ENCODE measurements at places on chromosomes 6 and 20.

DNA sequence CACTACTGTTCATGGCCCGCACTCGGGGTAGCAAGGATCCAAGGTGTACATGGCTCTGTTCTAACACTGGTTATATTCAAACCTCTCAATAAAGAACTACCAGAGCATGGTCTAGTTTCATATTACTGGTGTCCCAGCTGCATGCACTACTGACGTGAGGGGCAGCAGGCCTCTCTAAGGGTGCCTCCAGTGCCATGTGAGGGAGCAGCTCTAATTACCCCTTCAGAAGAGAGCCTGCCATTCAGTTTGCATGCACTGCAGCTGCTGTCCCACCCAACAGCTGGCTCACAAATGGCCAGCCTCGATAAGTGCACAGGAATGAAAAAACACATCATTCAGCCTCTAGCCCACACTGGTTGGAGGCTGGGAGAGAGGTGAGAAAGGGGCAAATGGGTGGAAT, 85.2 kb downstream of the SMLR1 start:
- DNase-seq = no peak

- no peak for DNase-seq
Measured at GRCh38 chr6:23647045-23647444, 479.0 kb upstream of the NRSN1 start.

- no peak for DNase-seq
Measured at GRCh38 chr20:46010491-46011391, 2.0 kb downstream of the MMP9 start.

GRCh38 chr20:8662433-8662954, 406.4 kb upstream of the PLCB4 start:
- DNase-seq = no peak

DNA sequence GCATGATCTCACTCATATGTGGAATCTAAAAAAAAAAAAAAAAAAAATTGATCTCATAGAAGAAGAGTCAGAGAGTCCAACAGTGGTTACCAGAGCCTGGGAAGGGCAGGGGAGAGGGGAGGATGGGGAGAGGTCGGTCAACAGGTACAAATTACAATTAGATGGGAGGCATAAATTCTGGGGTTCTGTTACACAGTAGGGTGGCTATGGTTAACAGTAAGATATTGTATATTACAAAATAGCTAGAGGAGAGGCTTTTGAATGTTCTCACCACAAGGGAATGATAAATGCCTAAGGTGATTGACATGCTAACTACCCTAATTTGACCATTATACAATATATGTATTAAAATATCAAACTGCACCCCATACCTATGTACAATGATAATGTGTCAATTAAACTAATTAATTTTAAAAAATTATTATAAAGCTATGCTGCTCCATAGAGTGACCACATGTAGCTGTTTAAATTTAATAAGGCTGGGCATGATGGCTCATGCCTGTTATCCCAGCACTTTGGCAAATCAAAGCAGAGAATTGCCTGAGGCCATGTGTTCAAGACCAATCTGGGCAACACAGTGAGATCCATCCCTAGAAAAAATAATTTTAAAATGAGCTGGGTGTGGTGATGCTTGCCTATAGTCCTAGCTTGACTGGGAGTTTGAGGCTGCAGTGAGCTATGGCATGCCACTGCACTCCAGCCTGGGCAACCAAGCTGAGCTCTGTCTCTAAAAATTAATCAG, 70.9 kb downstream of the SNX5 start:
- DNase-seq = no peak

DNA sequence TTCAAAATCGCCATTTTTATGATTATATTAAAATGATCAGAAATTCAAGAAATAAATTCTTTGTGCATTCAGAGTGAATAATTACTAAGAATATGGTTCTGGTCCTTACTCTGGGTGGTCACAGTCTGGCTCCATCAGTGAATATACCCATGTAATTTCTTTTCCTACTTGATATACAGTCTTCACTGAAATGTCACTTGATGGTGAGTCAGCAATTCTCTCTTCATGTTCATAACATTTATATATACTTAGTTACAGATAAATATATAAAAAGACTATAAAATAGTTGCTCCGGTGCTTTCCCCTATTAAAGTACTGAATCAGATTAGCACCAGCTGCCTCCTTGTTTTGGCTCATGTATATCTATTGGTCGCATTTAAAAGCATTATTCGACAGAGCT, 56.4 kb upstream of the MTRF1L start:
- DNase-seq = no peak

DNA sequence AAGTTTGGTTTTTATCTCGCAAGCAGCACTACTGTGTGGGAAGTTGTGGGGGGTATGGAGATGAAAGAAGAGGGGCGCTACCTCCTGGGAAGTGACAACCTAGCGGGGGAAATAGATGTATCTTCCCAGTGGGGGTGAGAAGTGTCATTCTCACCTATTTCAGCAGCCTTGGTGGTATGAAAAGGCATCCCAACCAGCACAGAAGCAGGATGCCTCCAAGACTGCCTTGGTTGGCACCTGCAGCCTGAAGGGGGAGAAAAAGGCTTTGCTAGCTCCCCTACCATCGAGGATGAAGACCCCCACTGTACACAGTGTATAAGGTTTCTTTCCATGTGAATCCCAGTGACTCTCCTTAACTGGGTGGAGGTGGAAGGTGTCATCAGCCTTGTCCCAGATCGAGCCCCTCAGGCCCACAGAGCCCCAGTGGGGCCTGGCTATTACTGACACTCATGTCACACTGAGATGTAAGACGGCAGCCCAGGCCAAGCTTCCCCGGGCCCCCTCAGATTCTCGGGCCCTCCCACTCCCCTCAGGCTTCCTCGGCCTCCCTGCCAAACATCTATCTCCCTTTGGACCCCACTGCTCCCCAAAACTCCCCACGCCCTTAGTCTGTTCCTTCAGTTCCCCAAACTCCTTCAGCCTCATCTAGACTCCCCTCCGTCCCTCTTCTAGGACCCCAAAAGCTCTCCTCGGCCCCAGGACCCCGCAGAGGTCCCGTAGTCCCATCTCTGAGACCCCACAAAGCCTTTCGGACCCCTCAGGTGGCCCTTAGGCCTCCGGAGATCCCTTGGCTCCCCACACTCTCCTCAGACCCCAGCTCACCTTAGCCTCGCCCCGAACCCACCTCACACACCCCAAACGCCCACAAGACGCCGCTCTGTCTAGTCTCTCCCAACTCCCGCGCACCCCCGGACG, 688 bp downstream of the COMMD7 start:
- peak; percentile 21 for DNase-seq

DNA sequence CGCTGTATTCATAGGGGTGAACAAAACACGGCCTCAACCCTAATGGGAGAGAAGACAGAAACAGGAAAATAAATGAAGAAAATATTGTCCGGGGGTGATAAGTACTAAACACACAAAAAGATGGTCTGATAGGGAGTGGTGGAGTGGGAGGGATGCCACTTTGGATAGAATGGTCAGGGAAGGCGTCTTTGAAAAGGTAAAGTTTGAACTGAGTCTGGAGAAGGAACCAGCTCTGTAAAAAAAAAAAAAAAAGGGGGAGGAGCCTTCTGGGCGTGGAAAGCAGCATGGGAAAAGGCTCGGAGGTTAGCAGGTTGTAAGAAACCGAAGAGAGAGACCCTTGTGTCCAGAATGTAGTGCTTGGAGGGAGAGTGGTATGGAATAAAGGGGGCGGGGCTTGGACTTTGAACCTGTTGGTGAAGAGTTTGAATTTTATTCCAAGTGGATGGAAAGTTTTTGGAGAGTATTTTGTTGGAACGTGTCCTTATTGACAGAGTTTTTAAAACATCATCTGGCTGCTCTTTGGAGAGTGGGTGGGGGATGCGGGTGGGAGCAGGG, 1.8 kb downstream of the CHMP4B start:
- DNase-seq = no peak

- no peak for DNase-seq
Measured at GRCh38 chr6:147158881-147159280, 45.3 kb upstream of the STXBP5 start.

DNA sequence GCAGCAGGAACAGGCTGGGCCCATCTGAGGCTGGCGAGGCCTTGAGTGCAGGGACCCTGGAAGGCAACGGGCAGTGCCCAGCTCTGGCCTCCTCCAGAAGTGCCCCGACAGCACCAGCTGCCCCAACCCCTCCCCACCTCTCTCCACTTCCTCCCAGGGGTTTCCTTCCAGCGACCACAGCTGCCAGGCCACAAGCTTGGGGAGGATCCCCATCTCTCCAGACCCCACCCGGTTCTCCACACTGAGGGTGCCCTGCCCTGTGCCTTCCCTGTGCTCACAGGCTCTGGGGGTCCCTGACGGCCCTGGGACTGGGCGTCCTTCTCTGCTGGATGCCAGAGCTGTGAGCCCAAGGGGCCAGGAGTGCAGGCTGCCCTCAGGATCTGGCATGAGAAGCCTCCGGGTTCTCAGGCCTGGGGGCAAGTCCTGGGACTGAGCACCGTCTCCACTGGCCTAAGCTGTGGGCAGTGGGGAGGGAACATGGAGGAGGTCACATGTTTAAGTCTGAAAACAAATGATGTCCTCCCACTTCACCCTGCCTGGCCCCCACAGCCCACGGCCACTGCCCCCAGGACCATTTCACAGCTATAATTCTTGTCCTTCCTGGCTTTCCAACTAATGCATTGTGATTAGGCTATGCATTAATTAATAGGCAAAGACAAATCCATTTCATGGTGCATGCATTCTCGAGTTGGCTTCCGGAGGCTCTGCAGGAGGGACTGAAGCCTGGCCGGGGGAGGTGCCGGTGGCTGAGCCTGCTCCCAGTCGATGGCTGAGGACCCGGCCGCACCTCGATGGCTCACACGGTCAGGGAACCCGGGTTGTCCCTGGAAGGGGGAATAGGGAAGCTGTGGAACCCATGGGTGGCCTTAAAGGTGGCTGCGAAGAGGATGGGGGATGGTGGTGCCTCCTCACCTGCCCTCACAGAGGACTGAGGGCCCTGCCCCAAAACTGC, 24.4 kb downstream of the BHLHE23 start:
- no peak for DNase-seq

DNA sequence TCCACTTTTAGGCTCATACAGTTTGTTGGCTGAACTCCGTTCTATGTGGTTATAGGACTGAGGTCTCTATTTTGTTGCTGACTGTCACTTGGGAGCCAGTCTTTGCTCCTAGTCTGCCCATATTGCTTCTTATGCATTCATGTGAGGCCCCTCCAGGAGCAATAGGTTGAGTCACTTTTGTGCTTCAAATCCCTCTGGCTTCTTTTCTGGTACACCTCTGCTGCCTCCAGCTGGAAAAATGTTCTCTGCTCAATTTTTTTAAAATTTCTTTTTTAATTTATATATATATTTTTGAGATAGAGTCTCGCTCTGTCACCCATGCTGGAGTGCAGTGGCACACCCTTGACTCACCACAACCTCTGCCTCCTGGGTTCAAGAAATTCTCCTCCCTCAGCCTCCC, 42.7 kb upstream of the NOX3 start:
- DNase-seq = no peak

DNA sequence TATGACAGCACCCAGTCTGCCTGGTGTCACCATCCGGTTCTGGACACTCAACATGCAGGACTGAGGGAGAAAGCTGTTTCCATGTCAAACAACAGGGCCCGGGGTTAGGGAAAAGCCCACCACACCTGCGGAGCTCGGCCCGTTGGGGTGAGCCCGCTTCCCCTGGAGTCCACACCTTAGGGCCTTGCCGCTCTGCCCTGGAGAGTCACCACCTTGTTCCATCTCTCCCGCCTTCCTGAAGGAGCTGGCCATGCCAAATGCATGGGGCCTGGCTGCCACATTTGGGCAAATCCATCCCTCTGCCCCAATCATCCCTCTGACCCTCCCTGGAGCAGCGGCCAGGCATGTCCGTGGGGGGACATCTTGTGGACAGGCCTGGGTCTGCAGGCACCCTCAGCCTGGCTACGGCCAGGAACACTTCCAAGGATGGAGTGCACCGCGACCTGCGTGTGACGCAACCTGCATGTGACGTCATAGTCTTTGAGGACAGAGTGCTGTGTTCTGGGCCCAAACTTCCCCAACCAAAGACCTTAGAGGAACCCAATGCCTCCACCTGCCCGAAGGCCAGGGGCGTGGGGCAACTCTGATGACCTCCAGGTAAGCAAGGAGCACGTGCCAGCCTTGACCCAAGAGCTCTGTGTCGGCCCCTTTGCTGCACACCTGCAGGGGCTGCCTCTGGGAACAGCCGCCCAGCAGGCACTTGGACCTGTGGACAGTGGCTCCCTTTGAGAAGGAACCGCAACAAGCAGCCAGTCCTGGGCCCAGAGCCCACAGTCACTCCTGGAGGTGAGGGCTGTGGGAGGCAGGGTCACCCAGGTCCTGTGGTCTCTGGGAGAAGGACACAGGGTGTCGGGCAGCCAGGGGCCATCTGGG, 1.7 kb downstream of the CABLES2 start:
- no peak for DNase-seq

- DNase-seq = no peak
Measured at GRCh38 chr6:112464901-112465665, 118.0 kb downstream of the RFPL4B start.
